Thyroid gland (tissue), 4 donors: ENCODE measurements at places on chromosomes 6 and 20.

DNA sequence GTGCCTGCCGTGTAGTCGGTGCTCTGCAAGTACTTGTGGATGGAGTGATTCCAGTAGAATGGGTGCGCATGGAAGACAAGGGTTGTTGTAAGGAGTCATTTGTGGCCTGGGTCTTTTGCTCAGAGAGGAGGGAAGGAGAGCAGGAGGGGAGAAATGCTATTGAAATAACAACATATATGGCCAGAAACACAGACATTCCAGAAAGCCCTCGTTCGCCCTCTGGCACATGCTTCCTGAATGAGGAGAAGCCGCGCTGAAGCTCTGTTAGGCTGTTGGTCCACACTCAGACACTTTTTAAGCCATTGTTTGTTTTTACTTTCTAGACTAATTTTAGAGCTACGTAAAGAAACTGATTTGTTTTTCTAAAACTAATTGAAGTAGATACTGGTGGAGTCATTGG is 107.4 kb downstream of the RPP40 start:
- DNase-seq, result no peak

DNA sequence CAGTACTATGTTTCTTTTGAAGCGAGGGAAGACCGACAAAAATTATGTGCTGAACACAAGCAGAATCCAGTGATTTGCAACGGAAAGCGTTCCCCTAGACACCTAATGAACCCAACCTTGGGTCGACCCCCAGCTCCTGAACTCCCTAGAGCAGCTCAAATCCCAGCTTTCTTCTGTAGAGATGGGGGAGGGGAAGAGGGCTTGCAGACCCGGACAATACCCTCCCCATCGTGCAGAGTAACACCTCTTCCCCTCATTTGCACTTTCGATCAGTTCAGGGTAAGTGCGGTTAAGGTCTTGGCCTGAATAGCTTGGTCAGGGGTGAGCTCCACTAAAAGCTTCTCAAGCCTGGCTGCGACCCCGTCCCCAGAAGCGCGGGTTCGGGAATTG is 404 bp downstream of the CEP162 start:
- no peak for DNase-seq

GRCh38 chr6:4377603-4378002 is 242.2 kb upstream of the ECI2 start:
- DNase-seq, result no peak

GRCh38 chr20:61321481-61321880 is 69.4 kb downstream of the CDH4 start:
- DNase-seq, result no peak
